Stimulated activated CD4-positive, alpha-beta T cell treated with anti-CD3 and anti-CD28 coated beads, Interleukin-15, amount 100 ng/mL, for 1 hour (primary cell): ENCODE measurements at places on chromosomes 2 and 18.

DNA sequence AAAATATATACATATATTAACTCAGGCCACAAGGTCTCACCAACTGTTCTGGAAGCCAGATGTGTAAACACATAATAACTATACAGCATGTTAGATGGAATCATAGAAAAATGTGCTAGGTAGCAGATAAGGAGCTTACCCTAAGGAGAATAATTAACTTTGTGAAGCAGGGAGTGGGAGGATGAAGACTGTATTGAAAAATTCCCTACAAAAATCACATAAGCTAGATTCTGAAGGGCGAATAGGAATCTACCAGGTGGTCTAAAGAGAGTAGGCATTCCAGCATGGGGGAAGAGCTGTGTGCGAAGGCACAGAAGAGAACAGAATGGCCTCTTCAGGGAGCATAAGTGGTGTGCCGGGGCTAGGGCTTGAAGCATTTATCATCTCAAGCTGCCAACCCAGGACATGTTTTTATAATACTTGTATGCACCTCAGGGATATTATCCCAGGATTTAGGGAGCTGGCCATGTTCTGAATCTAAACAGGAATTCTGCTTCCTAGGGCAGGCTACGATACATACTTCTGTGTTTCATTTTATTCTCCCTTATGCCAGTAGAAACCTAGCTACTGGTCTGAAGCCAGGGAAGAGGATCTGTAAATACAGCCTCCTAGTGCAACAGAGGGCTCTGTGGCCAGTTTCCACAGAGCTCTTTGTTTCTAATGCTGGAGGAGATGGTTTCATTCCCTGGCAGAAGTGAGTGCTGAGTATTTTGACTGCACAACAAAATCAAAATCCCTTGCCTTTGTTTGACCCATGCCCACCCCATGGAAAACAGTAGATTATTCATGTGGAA is 56.7 kb downstream of the NEMP2 start:
- DNase-seq: no peak

- DNase-seq: no peak
These were observed 721 bp downstream of the FHOD3 start for GRCh38 chr18:36298126-36298741.

DNA sequence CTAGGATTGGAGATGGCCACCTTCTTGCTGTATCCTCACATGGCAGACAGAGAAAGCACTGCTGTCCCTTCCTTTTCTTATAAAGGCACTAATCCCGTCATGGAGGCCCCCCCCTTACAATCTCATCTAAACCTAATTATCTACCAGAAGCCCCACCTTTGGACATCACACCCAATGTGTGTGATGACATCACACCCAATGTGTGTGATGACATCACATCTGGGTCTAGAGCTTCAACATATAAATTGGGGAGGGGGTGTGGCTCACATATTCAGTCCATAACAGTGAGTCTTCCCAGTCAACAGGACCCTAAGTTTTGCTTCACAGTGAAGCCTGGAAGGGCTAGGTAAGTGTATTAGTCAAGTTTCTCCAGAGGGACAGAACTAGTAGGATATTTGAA is 213.1 kb downstream of the NYAP2 start:
- DNase-seq: no peak

- no peak for DNase-seq
These were observed 359.6 kb downstream of the NR4A2 start for GRCh38 chr2:155972916-155973315.

DNA sequence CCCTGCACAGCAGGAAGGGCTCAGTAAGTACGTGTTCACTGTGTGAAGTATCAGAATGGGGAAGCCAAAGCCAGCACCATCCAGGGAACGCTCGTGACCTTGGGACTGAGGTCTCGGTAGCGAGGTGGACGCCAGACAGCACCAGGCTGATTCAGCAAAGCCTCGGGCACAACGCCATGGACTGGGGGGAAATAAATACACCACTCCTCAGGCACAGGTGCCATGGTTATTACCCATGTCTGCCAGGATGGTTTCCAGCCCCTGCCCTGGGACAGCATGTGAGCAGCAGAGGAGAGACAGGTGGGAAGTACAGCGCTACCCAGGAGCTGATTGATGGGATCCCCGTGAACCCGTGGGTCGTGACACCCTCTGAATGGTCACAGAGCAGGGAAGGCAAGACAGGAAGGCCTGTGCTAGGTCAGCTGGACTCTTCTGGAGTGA is 53.0 kb downstream of the REEP1 start:
- DNase-seq: no peak

GRCh38 chr2:199662255-199662654 is 188.7 kb downstream of the FTCDNL1 start:
- no peak for DNase-seq

GRCh38 chr2:98839292-98839691 is 96.7 kb downstream of the CRACDL start:
- no peak for DNase-seq

- no peak for DNase-seq
These were observed 16.0 kb upstream of the KLF7 start for GRCh38 chr2:207181526-207182274.

GRCh38 chr2:9708683-9709538 is 78.1 kb upstream of the YWHAQ start:
- DNase-seq: no peak

DNA sequence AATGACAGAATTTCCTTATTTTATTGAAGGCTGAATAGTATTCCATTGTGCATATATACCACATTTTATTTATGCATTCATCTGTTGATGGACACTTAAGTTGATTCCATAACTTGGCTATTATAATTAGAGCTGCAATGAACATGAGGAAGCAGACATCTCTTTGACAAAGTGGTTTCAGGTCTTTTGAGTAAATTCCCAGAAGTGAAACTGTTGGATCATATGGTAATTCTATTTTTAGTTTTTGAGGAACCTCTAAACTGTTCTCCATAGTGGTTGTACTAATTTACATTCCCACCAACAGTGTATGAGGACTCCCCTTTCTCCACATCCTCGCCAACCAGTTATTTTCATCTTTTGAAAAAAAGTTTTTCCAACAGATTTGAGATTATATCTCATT is 77.5 kb downstream of the TMEM200C start:
- no peak for DNase-seq

- peak; percentile 30 for DNase-seq
These were observed 77.4 kb downstream of the DCDC2C start for GRCh38 chr2:3780477-3781402.

GRCh38 chr2:168699844-168700417 is 102.5 kb upstream of the NOSTRIN start:
- DNase-seq: no peak

- no peak for DNase-seq
These were observed 9.0 kb upstream of the EN1 start for GRCh38 chr2:118856330-118856977.

DNA sequence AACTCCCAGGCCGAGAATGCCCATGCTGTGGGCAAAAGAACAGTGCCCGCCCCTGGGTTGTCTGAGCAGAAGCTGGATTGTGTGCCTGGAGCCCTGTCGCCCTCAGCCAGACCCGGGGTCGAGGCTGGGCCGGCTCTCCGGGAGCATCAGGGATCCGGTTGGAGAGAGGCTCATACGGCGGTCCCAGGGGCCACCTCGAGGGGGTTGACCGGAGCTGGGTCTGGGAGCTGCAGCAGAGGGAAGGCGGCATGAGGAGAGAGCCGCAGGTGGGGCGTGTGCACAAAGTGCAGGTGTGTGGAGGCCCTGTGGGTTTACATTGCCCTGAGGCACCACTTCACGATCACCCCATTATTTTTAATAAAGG is 39.5 kb downstream of the MBP start:
- DNase-seq: no peak

GRCh38 chr18:29377346-29377745 is 1200.4 kb upstream of the CDH2 start:
- no peak for DNase-seq

DNA sequence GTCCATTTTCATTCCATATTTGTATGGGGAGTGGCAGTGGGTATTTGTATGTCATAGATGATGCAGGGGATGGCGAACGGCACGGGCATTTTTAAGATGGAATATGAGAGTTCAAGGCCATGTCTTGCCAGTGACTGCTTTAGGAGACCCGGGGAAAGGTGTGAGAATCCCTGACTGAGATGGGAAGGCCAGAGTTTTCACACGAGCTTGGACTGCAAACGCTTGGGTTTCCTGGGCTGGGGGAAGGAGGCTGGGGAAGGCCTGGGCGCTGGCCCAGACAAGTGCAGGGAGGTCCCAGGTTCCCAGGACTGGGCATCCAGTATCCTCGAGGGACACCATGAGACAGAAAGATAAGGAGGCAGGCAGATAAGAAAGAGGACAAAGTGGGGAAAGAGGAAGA is 35.2 kb downstream of the CNGA3 start:
- no peak for DNase-seq

GRCh38 chr2:26670171-26670570 is 22.4 kb upstream of the KCNK3 start:
- DNase-seq: no peak

DNA sequence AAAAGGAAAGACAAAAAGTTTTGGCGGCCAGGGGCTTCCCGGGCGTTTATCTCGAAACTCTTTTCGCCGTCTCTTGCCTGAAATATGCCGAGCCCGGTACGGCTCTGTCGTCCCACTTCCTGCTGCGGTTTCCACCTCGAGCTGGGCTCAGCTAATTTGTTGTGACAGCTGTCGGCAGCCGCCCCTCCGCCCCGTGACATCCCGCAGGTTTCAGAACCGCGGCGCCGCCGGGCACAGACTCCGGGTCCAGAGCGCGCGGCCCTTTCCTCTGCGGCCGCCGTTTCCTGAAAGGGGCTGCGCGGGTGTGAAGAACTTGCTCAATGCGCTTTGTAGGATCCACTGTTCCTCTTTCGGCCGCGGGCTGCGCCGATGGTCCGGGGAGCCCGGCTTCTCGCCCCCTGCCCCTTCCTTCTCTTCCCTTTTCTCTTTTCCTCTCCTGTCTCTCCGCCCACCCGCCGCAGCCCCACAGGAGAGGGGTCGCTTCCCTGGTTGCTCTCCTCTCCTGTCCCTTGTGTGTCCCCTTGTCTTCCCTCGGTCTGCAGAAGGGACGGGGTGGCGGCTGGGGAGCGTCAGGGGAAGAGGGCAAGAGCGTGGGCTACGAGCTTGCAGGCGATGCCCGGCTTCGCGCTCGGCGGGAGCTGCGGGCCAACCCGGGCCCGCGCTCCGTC is 648 bp downstream of the ARID5A start:
- DNase-seq: peak; percentile 62

GRCh38 chr2:111634995-111635538 is 248.9 kb downstream of the ANAPC1 start:
- DNase-seq: no peak

DNA sequence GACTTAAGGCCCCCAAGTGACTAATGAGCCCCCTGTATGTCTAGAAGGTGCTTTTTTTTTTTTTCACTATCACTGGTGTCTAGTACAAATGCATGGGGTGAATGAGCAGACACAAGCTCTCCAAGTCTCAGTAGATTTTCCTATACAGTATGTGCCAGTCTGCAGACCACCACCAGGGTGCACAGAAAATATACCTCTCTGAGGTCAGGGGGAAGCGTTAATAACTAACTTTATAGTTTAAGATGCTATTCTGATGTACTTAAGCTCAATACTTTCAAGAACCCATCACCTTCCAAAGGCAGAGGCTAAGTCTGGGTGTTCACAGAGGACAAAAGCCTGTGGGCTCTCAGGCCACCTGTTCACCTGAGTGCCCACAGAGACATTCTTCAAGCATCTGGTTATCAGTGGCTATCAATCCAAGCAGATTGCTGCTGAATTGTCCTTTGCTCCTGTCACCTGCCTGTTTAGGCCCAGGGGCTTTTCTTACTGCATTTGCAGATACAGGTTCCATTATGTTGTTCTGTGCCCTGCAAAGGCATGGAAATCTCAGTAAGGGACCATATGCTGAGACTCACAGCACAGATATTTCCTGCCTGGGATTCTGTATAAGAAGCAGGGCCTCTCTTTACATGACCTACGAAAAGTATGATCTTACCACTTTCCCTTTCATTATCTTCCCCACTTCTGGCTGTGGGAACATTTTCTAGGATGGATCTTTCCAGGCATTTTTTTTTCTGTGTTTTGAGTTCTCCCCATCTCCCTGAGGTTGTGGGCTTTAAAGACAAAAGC is 534.6 kb downstream of the TNS1 start:
- no peak for DNase-seq

DNA sequence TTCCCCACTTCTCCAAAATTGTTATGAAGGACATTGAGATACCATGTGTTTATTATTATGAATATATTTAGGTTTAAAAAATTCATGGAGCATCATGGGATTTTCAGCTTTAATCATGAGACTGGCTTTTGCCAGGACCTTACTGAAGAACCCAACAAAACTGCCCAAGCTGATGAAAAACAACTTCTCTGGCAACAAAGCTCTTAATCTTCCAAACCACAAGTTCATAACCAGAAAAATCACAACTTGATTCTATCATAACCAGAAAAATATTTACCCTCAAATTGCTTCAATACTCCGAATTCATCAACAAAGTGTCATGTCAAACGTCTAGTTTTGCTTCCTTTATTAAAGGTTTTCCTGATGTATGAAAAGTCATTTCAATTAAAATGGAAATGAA is 971.8 kb upstream of the ACVR2A start:
- no peak for DNase-seq

- DNase-seq: no peak
These were observed 1356.2 kb upstream of the NXPH2 start for GRCh38 chr2:140136366-140136765.

DNA sequence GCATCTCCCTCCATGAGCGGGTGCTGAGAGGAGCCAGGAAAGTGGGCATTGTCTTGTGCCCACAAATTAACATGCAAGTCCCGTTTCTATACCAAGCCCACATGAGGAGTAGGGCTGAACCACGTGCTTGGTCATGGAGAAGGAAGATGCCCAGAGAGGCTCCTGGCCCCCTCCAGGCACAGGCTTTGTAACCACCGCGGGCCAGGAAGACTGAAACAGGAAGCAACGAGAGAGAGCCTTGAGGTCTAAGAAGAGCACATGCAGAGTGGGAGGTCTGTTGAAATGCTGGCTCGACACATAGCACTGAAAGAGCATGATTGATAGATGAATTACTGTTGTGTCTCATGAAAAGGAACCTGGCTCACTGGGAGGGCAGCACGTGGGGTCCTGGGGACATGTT is 36.3 kb downstream of the VWA3B start:
- DNase-seq: no peak

GRCh38 chr2:24175631-24176187 is 856 bp downstream of the FAM228A start:
- no peak for DNase-seq

DNA sequence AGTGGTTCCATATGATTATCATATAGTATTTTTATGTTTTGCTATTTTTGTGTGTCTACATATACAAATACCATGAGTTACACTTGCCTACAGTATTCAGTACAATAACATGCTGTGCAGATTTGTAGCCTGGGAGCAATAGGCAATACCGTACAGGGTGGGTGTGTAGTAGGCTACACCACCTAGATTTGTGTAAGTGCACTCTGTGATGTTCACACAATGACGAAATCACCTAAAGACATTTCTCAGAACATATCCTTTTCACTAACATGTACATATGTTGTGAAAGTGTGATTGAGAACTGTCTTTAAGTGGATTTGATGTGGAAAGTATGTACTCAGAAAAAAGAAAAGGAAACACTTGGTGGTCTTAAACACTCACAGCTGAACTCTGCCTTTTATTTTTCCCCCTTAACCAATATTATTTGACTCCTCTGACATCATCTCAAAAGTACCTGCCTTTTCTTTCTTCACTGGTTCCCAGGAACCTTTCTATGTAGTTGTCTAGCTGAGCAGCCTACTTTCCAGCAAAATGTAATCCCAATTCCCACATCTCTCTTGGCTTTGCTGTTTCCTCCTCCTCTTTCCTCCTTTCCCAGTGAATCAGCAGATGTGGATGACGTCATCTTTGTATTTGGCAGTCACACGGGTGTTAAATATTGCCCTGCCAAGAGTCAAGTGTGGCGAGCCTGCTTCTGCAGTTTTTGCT is 47.7 kb downstream of the OSBPL6 start:
- DNase-seq: no peak

GRCh38 chr2:168490015-168490874 is 34.2 kb downstream of the CERS6 start:
- DNase-seq: peak; percentile 4
